ENCODE measurements at places on chromosomes 5 and 9.

DNA sequence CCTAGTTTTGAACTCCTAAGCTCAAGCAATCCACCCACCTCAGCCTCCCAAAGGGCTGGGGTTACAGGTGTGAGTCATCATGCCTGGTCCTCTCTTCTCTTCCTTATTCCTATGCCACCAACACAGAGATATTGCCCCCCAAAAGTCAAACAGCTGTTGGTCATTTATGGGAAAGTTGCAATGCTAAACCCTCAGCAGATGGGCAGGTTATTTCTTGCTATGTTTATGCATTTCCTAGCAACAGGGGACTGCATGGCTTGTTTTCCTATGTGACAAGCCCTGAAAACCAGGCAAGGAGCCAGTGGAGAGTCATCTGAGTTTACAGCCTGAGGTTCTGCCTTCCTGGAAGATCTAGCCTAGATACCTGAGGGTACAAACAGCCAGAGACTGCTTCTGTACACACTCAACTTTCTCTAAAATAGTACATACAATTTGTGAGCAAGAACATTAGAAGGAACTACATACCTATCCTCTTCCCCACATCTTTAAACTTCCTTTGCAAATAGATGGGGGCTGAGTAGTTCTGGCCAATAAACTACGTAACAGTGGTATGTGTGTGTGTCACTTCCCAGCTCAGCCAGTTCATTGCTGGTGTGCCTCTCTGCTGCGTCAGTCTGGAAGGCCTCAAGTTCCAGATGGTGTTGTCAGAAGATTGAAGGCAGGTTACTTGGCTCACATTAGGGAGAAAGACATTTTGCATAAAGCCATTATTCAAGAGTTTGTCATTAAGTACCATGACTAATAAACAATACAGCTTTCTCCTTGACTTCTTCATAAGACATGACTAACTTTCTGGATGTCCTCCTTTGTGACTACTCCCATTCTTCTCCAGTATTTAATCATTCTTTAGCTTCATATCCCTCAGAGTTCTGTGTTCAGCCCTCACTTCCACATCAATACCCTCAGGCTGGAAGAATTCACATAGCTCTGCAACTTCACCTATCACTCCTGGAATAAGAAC is 65.3 kb downstream of the CSNK1A1 start:
- DNase-seq = peak; percentile 100

- DNase-seq = no peak
These were observed 418.3 kb downstream of the CDH10 start for GRCh38 chr5:24226479-24226878.

DNA sequence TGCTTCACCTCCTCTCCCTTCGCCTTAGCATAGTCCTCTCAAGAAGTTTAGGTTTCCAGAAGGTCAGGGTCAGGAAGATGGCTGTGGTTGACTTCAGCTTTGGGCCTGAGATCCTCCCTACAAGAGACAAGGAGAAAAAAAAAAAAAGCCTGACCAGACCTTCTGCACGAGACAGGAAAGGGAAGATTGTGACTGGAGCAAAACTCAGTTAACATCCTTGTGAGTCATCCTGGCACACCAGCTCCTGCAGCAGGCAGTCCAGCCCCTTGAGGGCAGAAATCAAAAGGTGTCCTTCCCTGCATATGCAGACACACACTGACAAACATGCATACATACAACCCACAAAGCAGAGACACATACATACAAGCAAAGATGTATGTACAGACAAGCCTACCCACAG is 18.0 kb upstream of the ENHO start:
- DNase-seq = peak; percentile 17

- DNase-seq = no peak
These were observed 116.6 kb upstream of the IFNE start for GRCh38 chr9:21598749-21599148.

GRCh38 chr5:112186401-112186990 is 232.6 kb downstream of the EPB41L4A start:
- DNase-seq = no peak
